ENCODE measurements at places on chromosomes 7 and 10.

DNA sequence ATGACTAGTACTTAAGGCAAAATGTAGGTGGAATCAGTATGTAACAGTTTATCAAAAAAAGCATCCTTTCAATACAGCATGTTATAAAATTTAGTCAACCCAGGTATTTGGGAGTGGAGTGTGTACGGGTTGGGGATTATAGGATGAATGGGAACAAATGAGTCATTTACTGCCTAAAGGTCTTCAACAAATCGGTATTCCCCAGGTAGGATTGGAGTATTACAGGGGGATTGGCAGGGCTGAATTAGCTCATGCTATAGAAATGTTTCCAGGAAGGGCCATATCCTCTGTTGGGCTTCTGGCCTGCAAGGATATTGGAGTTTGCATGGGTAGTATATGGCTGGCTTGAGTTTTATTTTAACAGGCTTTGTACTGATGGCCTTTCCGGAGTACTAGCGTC lies 723.7 kb downstream of the SORCS1 start:
- no peak for DNase-seq

DNA sequence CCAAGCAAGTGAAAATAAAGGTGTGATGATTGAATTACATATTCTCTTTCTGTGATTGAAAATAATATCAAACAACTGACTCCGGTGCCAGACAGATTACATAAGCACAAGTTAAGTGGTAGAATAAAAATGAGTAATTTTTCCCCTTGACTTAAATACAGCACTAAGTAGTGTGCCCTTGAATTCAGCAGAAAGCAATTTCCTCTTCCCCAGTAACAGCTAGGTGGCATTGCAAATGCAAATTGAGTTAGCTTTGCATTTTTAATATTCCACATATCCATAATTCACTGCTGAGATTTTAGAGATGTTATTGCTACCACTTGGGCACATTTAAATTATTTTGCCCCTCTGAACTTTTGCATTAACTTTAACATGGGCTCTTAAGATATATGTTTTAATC lies 89.8 kb upstream of the NPVF start:
- peak; percentile 36 for DNase-seq

- no peak for DNase-seq
Measured at GRCh38 chr10:5844345-5845055, 31.3 kb upstream of the GDI2 start.

DNA sequence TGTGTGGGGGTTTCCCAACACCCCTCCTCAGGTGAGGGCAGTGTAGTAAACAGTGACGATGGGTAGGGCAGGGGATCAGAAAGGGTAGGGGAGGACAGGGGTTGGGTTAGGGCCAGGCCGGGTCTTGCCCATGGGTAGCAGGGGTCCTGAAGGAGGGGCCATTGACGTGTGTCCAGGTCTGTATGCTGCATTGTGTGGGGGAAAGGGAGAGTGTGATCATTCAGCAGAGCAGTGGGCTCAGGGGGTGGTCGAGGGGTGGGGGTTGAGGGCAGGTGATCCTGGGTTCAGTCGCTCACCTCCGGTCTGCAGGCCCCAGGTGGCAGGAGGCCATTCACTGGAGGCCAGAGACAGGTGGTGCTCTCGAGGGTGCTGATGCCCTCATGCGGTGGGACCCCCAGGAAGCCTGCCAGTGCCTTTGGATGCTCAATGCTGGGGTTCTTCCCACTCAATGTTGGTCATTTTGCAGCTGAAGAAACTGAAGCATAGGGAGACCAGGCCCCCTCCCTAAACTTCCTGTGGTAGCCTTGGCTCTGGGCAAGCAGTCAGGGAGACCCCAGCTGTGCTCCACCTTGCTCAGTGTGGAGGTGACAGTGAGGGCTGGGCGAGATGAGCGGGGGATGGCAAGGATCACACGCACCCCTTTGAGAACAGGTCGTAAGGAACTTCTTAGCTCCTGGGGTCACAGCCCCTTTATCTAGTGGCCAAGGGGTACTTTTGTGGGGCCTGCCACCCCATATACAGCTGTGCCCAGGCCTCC lies 48.8 kb upstream of the CAMK2B start:
- DNase-seq, result no peak

GRCh38 chr7:101163279-101164070 lies 1.9 kb downstream of the VGF start:
- DNase-seq, result peak; percentile 73

GRCh38 chr10:30639946-30640786 lies 10.6 kb upstream of the LYZL2 start:
- DNase-seq, result peak; percentile 31

Measured in cerebellar cortex (tissue), 1 donor.